AG08396 (cell line): ENCODE measurements at places on chromosomes 6 and 20.

DNA sequence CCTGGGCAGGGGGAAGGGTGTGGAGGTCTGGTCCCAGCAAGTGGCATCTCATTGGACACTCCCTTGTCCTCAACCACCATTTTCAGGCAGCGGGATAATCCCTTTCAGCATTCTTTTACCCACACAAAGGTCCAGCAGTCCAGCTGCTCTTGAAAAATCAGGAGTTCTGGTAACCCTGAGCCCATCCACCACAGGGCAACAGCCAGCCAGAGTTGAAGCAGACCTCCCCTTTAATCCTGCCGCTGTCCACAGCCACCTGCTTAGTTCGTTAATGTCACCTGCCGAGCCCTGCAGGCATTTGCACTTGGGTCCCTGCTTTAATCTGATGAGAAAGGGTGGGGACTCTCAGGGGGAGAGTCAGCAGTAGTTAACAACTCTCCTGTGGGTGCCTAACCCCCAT is 11.1 kb downstream of the TMEM74B start:
- no peak for DNase-seq

GRCh38 chr6:117495425-117495824 is 13.0 kb downstream of the DCBLD1 start:
- no peak for DNase-seq

DNA sequence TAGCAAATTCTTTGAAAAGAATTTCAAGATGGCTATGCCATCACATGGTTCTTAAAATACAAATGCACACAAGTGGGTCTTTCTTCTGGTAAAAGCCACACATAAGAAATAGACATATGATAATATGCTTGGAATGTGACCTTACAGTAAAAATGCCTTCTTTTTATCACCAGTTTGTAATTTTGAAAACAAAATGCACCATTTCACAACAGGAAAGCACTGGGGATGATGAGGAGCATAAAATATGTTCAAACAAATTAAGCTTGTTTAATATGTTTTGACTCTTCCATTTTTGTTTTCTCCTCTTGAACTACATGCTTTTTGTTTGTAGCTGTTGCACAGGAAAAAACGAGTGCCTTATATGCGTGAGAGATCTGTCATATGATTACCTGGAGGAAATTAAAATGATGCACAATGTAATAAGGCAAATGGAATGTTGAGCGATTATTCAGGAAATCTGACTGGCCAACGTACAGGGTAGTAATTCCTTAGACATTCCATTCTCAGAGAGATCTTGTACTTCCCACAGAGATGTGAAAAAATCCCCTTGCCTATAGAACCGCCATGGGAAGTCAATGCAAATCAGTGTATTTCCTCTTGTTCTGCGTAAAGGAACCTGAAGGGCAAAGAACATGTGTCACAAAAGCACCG is 911.6 kb downstream of the TFAP2A start:
- no peak for DNase-seq

DNA sequence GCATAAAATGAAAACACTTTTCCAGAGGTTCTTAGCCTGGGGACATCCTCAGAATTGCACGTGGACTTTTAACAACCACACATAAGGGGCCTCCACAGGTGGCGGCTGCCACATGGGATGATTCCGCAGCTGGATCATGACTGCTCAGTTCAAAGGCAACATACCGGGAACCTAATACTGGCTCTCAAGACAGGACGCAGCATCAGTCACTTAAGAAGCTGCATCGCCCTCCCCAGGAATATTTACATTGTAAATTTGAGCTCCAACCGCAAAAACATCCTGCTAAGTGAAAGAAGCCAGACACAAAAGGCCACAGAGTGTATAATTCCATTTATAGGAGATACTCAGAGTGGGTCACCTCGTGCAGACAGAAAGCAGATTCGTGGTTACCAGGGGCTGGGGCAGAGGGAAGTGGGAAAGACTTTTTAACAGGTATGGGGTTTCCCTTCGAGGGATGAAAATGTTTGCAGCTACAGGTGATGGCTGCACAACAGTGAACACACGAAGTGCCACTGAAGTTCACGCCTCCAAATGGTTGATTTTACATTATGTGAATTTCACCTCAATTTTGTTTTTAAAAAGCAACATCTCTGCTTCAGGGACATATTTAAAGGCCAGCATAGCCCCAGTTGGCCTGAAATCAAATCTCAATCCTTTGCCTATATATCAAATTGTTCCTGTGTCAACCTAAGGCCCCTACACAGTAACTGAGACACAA is 141.5 kb downstream of the BMP7 start:
- no peak for DNase-seq

GRCh38 chr6:133392015-133392414 is 150.9 kb downstream of the EYA4 start:
- DNase-seq: no peak
